Myometrial cell (primary cell): ENCODE measurements at places on chromosomes 12 and 14. TPM values are rescaled to one million over a fixed set of nuclear protein-coding genes. Genes with fewer than 3 reads are reported as not detected.

CLEC4C gene
- total RNA-seq: not detected in 2 replicates

OTOGL gene
- total RNA-seq: 0.29 TPM in 1 of 2 replicates, not detected in the other

AQP2 gene
- total RNA-seq: not detected in 2 replicates

NUDT14 gene
- total RNA-seq: 23.7 and 43.0 TPM in 2 replicates

CCDC177 gene
- not detected in 2 replicates for total RNA-seq

SMCO2 gene
- not detected in 2 replicates for total RNA-seq

CLEC2B gene
- total RNA-seq: 13.8 and 17.4 TPM in 2 replicates

PRIMA1 gene
- not detected in 2 replicates for total RNA-seq

RNASE7 gene
- not detected in 2 replicates for total RNA-seq

TPPP2 gene
- total RNA-seq: not detected in 2 replicates

BCL2L2 gene
- 16.7 and 21.1 TPM in 2 replicates for total RNA-seq

ADAM21 gene
- total RNA-seq: 0.18 and 0.86 TPM in 2 replicates

OAS2 gene
- 1.2 and 3.2 TPM in 2 replicates for total RNA-seq

PLEK2 gene
- total RNA-seq: 11.9 and 24.8 TPM in 2 replicates

STAC3 gene
- total RNA-seq: 0.18 TPM in 1 of 2 replicates, not detected in the other
